ENCODE measurements at places on chromosomes 4 and X.

- no peak overlapping the region for H3K27ac ChIP-seq
- no peaks in the 10 kb centered on the region for H3K27me3 ChIP-seq
- no peaks in the 10 kb centered on the region for H3K4me1 ChIP-seq
- no peak for DNase-seq
Observed at GRCh38 chr4:55561889-55562288, 15.2 kb upstream of the CLOCK start.

DNA sequence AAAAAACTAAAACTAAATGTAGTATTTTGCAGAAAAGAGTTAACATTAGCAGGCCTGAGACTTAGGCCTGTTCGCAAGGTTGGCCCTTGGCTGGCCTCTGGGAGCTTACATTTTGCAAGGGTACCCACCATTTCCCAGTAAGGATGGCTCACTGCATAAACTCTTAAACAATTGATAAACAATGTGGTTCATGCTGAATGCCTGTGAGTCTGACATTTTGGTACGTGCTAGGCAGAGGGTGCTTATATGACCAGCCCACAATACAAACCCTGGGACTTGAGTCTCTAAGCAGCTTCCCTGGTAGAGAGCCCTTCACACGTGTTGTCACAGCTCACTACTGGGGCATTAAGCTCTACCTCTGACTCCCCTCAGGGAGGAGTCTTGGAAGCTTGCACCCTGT lies 7.4 kb downstream of the PRPS2 start:
- no peaks in the 10 kb centered on the region for H3K27me3 ChIP-seq
- no peaks in the 10 kb centered on the region for H3K36me3 ChIP-seq
- no peaks in the 10 kb centered on the region for H3K4me1 ChIP-seq
- no peak for DNase-seq
- H3K4me3 ChIP-seq = no peak overlapping the region
- no peak overlapping the region for H3K27ac ChIP-seq

GRCh38 chr4:26207631-26208030 lies 113.2 kb upstream of the RBPJ start:
- no peak overlapping the region for H3K4me3 ChIP-seq
- no peak overlapping the region for H3K27ac ChIP-seq
- DNase-seq = no peak
- no peaks in the 10 kb centered on the region for H3K27me3 ChIP-seq

- H3K4me3 ChIP-seq = no peak overlapping the region
- H3K27me3 ChIP-seq = peaks cover 4% of the 10 kb centered on the region
- no peak overlapping the region for H3K27ac ChIP-seq
- no peak for DNase-seq
- no peaks in the 10 kb centered on the region for H3K36me3 ChIP-seq
Observed at GRCh38 chr4:48976041-48976440, 10.0 kb upstream of the CWH43 start.

GRCh38 chrX:5236096-5236495 lies 992.6 kb downstream of the NLGN4X start:
- H3K27ac ChIP-seq = no peak overlapping the region
- no peaks in the 10 kb centered on the region for H3K27me3 ChIP-seq
- no peaks in the 10 kb centered on the region for H3K4me1 ChIP-seq
- no peak overlapping the region for H3K4me3 ChIP-seq
- no peak for DNase-seq

GRCh38 chr4:26298198-26298947 lies 22.4 kb upstream of the RBPJ start:
- no peak for DNase-seq
- no peaks in the 10 kb centered on the region for H3K36me3 ChIP-seq
- H3K4me1 ChIP-seq = no peaks in the 10 kb centered on the region
- H3K27me3 ChIP-seq = no peaks in the 10 kb centered on the region

DNA sequence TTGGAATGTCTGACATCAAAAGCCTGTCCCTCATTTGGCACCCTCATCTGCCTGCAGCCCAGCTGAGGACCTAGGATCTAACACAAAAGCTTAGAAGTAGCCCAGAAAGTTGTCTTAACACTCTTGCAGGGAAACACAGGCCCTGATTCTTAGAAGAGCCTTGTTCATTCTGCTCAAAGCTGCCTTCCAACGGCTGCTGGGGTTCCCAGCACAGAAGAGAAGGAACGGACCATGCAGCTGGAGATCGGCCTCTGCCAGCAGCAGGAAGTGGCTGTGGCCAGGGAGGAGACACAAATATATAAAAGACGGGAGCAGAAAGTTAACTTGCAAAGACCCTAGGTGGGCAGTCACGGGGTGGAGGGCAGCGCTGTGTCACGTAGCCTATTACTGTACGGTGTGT lies 20.4 kb downstream of the PRPS2 start:
- H3K36me3 ChIP-seq = no peaks in the 10 kb centered on the region
- DNase-seq = no peak
- no peaks in the 10 kb centered on the region for H3K4me1 ChIP-seq
- H3K27me3 ChIP-seq = no peaks in the 10 kb centered on the region
